ENCODE measurements at places on chromosomes 1 and 21. TPM values are rescaled to one million over a fixed set of nuclear protein-coding genes. Genes with fewer than 3 reads are reported as not detected.

- H3K4me3 ChIP-seq = peak overlapping the region; percentile 55
- peak overlapping the region; percentile 82 for H3K27ac ChIP-seq
- peaks cover 86% of the 10 kb centered on the region for H3K27me3 ChIP-seq
Observed at GRCh38 chr21:33026878-33027400, 1.2 kb downstream of the OLIG2 start.

The CYP4Z1 gene
- not detected for total RNA-seq

The SPATA21 gene
- total RNA-seq = not detected

DNA sequence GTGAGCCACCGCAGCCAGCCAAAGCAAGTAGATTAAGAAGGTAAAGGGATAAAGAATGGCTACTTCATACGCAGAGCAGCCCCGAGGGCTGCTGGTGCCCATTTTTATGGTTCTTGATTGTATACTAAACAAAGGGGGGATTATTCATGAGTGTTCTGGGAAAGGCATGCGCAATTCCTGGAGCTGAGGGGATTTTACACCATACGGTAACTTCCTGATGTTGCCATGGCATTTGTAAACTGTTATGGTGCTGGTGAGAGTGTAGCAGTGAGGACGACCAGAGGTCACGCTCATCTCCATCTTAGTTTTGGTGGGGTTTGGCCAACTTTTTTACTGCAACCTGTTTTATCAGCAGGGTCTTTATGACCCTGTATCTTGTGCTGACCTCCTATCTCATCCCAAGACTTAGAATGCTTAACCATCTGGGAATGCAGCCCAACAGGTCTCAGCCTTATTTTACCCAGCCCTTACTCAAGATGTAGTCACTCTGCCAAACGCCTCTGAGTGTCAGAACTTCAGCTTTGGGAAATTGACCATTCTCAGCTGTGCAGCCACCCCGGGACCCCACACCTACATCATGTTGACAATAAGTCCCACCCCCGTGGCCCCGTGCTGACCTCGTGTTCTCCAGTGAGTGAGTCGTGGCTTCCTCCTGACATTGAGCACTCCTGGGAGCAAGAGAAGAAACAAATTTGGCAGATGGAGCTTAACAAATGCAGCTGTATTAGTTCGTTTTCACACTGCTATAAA is 149.4 kb upstream of the COL6A1 start:
- H3K27me3 ChIP-seq = no peaks in the 10 kb centered on the region
- H3K4me3 ChIP-seq = no peak overlapping the region
- peaks cover 11% of the 10 kb centered on the region for H3K4me1 ChIP-seq
- H3K27ac ChIP-seq = no peak overlapping the region

The PEAR1 gene
- total RNA-seq = 0.07 TPM

DNA sequence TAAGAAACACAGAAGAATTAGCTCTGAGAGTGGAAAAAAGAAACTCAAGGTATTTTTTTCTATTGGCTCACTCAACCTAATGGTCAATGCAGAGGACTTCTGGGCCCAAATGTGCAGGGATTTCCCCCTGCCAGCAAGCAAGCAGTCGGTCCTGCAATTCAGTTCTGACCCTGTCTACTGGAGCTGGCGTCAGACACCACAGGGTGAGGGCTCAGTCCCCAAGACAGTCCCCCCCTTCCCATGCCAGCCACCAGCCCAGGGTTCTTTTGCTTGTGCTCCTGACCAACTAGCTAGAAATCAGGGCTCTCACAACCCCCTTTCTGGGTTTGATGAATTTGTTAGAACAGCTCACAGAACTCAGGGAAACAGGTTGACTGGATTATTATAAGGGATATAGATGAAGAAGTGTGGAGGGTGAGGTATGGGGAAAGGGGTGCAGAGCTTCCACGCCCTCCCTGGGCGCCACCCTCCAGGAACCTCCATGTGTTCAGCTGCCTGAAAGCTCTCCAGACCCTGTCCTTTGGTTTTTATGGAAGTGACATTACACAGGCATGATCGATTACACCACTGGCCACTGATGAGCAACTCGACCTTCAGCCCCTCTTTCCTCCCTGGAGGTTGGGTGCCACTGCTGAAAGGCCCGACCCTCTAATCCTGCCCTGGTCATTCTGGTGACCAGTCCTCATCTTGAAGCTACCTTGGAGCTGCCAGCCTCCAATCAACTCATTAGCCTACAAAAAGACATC is 22.5 kb upstream of the PWP2 start:
- DNase-seq = no peak
- peak overlapping the region; percentile 98 for H3K27ac ChIP-seq
- peaks cover 89% of the 10 kb centered on the region for H3K36me3 ChIP-seq
- H3K4me1 ChIP-seq = peaks cover 96% of the 10 kb centered on the region
- peak overlapping the region; percentile 68 for H3K4me3 ChIP-seq

The RGSL1 gene
- total RNA-seq = not detected

GRCh38 chr1:173255214-173255813 is 48.2 kb upstream of the TNFSF4 start:
- no peak for DNase-seq
- H3K27ac ChIP-seq = no peak overlapping the region

GRCh38 chr1:74822851-74823401 is 90.0 kb downstream of the TYW3 start:
- no peak for DNase-seq
- no peak overlapping the region for H3K27ac ChIP-seq
- H3K36me3 ChIP-seq = no peaks in the 10 kb centered on the region

DNA sequence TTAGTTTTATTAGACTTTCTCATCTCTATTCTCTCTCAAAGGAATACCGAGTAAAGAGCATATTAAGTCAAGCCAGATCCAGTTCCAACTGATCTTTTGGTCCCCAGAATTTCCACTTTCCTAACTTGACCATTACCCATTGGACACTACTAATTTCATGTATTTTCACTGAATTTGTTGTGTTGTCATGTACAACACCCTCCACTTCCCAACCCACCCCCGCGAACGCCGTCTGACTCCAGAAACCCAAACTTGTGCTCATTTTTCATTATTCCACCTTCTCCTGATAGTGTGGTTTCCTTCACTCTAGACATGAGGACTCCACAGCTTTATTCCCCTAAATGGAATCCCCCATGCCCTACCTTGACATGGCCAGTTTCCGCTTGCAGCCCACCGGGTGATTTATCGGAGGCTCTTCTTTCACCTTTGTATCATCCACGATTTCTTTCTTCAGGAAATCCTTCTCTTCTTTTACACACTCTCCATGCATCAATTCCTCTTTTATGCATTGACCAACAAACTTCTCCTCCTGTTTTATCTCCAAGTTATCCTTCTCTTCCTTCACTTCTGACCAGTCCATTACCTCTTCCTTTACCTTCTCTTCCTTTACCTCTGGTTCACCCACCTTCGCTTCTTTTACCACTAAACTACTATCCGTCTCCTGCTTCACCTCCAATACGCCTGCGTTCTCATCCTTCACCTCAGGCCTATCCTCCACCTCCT is 805 bp downstream of the ZNHIT6 start:
- no peak overlapping the region for H3K27ac ChIP-seq
- H3K27me3 ChIP-seq = no peaks in the 10 kb centered on the region
- peaks cover 31% of the 10 kb centered on the region for H3K36me3 ChIP-seq
- no peak overlapping the region for H3K4me3 ChIP-seq
- no peak for DNase-seq
- peaks cover 24% of the 10 kb centered on the region for H3K4me1 ChIP-seq

GRCh38 chr1:81550753-81551152 is 250.0 kb upstream of the ADGRL2 start:
- H3K4me3 ChIP-seq = no peak overlapping the region
- peaks cover 6% of the 10 kb centered on the region for H3K4me1 ChIP-seq
- H3K27ac ChIP-seq = no peak overlapping the region
- H3K27me3 ChIP-seq = no peaks in the 10 kb centered on the region
- no peak for DNase-seq

The MNDA gene
- total RNA-seq = not detected

The TADA1 gene
- total RNA-seq = 18.8 TPM

DNA sequence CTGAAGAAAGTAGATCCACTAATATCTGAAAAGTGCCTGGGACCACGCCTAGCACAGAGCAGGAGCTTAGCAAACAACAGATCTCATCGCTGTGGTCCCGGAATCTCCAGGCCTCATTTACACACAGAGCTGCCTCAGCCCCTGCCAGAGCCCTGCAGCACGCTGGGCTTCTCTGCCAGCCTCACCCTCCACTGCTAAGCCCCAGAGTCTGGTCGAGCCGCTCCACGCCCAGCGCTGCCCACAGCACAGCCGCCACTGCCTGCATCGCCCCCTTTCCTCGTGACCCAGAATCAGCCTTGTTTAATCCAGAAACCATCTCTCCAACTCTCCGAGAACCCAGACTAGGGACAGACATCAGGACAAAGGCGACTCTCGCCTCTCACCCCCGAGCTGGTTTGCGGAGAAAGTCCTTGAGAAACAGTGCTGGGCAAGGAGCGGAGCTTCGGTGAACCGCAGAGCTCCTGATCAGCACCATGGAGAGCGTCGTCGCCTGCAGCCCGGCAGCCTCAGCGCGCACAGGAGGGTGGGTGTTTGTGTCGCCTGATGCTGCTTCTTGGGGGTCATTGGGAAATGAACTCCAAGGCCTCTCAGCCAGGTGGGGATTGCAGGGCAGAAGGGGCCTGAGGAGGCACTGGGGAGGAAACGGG is 145.1 kb downstream of the NPHP4 start:
- DNase-seq = peak; percentile 24
- H3K4me1 ChIP-seq = no peaks in the 10 kb centered on the region
- H3K27me3 ChIP-seq = no peaks in the 10 kb centered on the region
- no peaks in the 10 kb centered on the region for H3K36me3 ChIP-seq

The PAQR7 gene
- 0.87 TPM for total RNA-seq

- no peaks in the 10 kb centered on the region for H3K36me3 ChIP-seq
- DNase-seq = no peak
- H3K4me1 ChIP-seq = no peaks in the 10 kb centered on the region
- no peaks in the 10 kb centered on the region for H3K27me3 ChIP-seq
- no peak overlapping the region for H3K27ac ChIP-seq
Observed at GRCh38 chr1:195278644-195279043, 1329.6 kb downstream of the KCNT2 start.

DNA sequence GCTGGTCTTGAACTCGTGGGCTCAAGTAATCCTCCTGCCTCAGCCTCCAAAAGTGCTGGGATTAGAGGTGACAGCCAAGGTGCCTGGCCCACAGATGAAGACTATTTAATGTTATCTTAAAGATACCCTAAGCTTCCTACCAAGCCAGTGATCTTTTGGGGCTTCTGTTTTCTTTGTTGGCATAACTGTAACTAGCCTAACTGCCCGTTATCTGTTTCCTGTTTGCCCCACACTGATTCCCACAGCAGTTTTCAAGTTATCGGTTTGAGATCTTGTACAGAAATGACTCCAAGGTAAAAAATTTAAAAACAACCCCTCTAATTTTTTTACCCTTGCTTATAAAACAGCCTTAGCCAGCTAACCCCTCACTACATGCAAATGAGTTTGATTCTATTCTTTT is 12.4 kb downstream of the SELL start:
- no peaks in the 10 kb centered on the region for H3K27me3 ChIP-seq
- H3K4me3 ChIP-seq = peak overlapping the region; percentile 48
- H3K27ac ChIP-seq = peak overlapping the region; percentile 87
- DNase-seq = peak; percentile 41

GRCh38 chr1:203320591-203321272 is 15.4 kb downstream of the BTG2 start:
- peak overlapping the region; percentile 39 for H3K4me3 ChIP-seq
- H3K4me1 ChIP-seq = peaks cover 78% of the 10 kb centered on the region
- H3K27me3 ChIP-seq = no peaks in the 10 kb centered on the region
- H3K27ac ChIP-seq = peak overlapping the region; percentile 95

The AIM2 gene
- 4.2 TPM for total RNA-seq

- no peaks in the 10 kb centered on the region for H3K27me3 ChIP-seq
- H3K4me1 ChIP-seq = peaks cover 86% of the 10 kb centered on the region
- H3K27ac ChIP-seq = peak overlapping the region; percentile 75
- peak overlapping the region; percentile 9 for H3K4me3 ChIP-seq
Observed at GRCh38 chr1:230105245-230105753, 38.3 kb downstream of the GALNT2 start.

- DNase-seq = no peak
- H3K36me3 ChIP-seq = no peaks in the 10 kb centered on the region
- H3K4me3 ChIP-seq = no peak overlapping the region
- peaks cover 23% of the 10 kb centered on the region for H3K27me3 ChIP-seq
Observed at GRCh38 chr1:179941454-179941853, 13.2 kb upstream of the CEP350 start.

The RIIAD1 gene
- total RNA-seq = not detected

GRCh38 chr1:59543211-59543668 is 246.3 kb downstream of the FGGY start:
- peaks cover 10% of the 10 kb centered on the region for H3K4me1 ChIP-seq
- no peak overlapping the region for H3K27ac ChIP-seq
- no peaks in the 10 kb centered on the region for H3K36me3 ChIP-seq
- no peaks in the 10 kb centered on the region for H3K27me3 ChIP-seq

DNA sequence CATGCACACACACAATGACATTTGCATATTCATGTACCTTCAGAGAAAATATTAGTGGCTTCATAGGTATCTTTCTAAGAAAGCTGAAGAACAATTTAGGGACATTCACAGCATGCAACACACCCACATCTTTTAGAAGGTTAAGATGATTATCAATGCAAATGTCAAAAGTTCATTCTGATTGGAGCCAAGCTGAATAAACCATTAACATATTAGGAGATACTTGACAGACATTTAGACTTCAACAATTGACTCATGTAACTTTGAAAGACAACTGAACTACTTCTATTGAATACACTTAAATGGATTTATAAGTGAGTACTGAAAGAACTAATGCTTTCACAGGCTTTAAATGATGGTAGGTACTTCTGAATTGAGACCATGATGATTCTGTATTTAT is 111.1 kb downstream of the LHX8 start:
- no peak overlapping the region for H3K27ac ChIP-seq
- H3K27me3 ChIP-seq = peaks cover 3% of the 10 kb centered on the region
- no peak overlapping the region for H3K4me3 ChIP-seq
- H3K4me1 ChIP-seq = no peaks in the 10 kb centered on the region
- DNase-seq = no peak

The FCGR3A gene
- not detected for total RNA-seq

GRCh38 chr1:26820784-26821269 is 5.7 kb upstream of the ZDHHC18 start:
- H3K27ac ChIP-seq = peak overlapping the region; percentile 76
- H3K4me3 ChIP-seq = peak overlapping the region; percentile 51
- peaks cover 30% of the 10 kb centered on the region for H3K4me1 ChIP-seq
- H3K27me3 ChIP-seq = no peaks in the 10 kb centered on the region
- H3K36me3 ChIP-seq = no peaks in the 10 kb centered on the region

- no peak overlapping the region for H3K27ac ChIP-seq
- no peak overlapping the region for H3K4me3 ChIP-seq
- no peak for DNase-seq
- no peaks in the 10 kb centered on the region for H3K4me1 ChIP-seq
- H3K27me3 ChIP-seq = peaks cover 45% of the 10 kb centered on the region
- no peaks in the 10 kb centered on the region for H3K36me3 ChIP-seq
Observed at GRCh38 chr1:67771749-67772148, 61.5 kb downstream of the GNG12 start.

The KRTAP10-2 gene
- total RNA-seq = not detected

The ADORA3 gene
- total RNA-seq = 0.15 TPM

The KLF17 gene
- total RNA-seq = not detected

GRCh38 chr1:71987181-71987580 is 295.2 kb downstream of the NEGR1 start:
- no peaks in the 10 kb centered on the region for H3K27me3 ChIP-seq
- no peaks in the 10 kb centered on the region for H3K36me3 ChIP-seq
- no peaks in the 10 kb centered on the region for H3K4me1 ChIP-seq
